Stimulated activated CD4-positive, alpha-beta T cell treated with anti-CD3 and anti-CD28 coated beads, TNF-alpha, amount 100 ng/mL, for 4 hours (primary cell): ENCODE measurements at places on chromosomes 5 and 9.

GRCh38 chr5:159453209-159453608 lies 122.9 kb upstream of the IL12B start:
- DNase-seq = no peak

DNA sequence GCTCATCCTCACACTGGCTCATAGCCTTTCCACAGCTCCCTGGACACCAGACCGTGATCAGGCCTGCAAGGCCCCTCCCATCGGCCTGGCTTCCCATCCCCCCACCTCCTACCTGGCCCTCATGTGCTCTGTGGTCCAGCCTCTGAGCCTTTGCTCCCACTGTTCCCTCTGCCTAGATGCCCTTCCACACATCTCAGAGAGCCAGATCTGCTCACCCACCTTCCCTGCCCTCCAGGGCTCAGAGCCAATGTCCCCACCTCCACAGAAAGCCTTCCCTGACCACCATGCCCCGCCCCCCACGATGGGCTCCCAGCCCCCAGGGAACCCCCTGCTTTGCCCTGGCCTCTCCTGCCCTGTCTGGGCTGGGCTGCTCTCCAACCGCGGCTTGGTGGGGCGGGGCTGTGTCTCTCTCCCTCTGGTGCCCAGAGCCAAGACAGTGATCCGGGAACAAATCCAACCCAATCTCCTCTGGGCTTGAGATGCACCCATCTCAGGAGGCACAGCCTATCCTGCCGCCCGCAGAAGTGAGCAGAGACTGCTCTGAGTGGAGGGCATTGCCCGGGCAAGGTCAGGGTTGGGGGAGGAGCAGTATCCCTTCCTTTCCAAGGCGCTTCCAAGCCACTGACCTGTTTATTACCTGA lies 1.6 kb downstream of the NINJ1 start:
- DNase-seq = no peak

DNA sequence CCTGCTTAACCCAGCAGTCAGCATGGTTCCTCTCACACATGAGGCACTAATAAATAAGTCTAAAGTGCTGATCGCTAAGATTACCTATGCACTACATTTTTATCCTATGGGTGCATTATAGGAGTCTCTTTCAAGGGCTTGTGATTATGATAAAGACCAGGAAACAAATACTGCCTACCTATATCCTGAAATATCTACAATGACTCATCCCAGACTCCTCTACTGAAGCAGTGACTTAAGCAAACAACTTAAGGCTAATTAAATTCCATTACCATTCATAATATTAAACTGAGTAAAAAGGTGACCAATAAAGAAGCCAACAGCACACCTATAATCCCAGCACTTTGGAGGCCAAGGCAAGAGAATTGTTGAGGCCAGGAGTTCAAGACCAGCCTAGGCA lies 338.4 kb downstream of the DNAH5 start:
- no peak for DNase-seq

DNA sequence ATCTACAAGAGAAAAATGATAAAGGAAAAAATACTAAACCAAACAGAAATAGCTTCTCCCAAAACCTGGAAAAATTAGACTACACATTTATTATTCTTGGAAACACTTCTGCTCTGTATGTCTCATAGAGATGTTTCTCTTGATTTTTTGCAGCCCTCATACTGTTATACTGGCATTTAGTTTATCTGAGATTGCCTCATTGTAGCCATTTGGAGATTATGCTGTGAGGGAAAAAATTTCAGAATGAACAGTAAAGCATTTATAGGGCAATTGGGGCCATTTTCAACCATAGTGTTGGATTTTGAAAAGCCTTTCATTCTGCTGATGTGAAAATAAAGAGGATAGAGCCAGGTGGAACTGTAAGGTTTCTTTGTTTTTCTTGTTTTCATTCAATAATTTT lies 441.8 kb upstream of the RIOK2 start:
- no peak for DNase-seq

DNA sequence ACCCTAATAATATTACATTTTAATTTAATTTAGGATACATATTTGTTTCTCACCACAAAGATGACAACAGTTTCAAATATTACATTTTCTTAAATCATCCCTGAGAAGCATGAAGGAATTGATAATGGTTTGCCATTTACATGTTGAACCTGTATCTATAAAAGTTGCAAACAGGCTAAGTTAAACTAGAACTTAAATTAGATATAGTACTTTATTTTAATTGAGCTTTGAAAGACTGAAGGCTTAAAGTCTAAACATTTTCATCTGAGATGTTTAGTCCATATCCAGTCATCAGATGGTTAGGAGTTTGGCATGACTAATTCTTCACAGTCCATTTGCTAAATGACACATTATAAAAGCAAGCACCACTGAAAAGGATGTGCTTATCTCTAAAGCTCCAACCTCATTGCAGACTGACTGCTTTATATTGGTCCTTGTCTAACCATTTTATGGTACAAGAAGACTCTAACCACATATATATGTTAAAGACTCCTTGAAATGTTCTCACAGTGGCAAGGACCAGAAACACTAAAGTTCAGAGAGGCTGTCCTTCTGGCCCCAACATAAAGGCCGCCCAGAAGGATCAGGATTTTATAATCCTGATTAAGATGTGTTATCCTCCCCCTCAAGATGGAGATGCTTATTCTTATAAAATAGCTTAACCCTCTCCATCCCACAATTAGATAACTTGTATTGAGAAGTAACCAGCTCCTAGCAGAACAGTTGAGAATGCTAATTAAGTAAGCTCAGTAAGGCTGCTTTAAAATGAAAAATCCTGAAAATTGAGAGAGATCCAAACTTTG lies 25.8 kb downstream of the WNT8A start:
- DNase-seq = no peak
